ENCODE measurements at places on chromosomes 16 and 17.

GRCh38 chr17:10516638-10517037 lies 1.7 kb downstream of the MYH1 start:
- DNase-seq = no peak

- no peak for DNase-seq
These were observed 165.6 kb upstream of the KCNJ16 start for GRCh38 chr17:69909389-69909788.

DNA sequence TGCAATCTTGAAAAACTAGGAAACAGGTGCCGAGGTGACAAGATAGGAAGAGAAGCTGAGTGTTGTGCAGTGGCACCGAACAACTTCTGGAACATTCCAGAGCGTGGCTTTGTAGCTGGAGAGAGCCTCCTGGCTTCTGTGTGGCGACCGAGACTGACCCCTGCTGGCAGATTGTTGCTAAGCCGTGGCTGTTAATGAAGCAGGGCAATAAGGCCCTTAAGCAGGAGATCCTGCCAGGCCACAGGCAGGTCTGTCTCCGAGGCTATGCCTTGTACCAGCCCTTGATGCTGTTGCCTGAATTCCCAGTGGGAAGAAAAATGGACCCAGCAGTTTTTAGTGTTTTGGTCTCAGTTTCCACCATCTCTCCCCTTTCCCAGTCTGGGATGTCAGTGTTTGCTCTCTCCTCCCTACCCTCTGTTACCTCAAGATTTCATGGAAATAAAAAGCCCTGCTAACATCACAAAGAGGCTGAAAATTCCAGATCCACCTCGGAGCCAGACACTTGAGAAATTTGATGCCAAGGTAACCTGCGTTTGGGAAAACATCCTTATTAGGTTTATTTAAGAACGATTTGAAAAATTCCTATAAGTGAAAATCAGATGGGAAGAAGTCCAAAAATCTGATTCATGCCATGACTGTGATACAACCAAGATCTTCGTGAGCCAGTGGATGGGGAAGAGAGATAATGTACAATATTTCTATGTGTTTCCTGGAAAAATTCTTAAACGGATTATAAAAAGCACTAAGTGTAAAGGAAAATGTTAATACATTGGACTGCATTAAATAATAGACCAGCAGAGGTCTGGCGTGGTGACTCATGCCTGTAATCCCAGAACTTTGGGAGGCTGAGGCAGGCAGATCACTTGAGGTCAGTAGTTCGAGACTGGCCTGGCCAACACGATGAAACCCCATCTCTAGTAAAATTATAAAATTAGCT lies 265.1 kb downstream of the PRKCA start:
- peak; percentile 66 for DNase-seq

DNA sequence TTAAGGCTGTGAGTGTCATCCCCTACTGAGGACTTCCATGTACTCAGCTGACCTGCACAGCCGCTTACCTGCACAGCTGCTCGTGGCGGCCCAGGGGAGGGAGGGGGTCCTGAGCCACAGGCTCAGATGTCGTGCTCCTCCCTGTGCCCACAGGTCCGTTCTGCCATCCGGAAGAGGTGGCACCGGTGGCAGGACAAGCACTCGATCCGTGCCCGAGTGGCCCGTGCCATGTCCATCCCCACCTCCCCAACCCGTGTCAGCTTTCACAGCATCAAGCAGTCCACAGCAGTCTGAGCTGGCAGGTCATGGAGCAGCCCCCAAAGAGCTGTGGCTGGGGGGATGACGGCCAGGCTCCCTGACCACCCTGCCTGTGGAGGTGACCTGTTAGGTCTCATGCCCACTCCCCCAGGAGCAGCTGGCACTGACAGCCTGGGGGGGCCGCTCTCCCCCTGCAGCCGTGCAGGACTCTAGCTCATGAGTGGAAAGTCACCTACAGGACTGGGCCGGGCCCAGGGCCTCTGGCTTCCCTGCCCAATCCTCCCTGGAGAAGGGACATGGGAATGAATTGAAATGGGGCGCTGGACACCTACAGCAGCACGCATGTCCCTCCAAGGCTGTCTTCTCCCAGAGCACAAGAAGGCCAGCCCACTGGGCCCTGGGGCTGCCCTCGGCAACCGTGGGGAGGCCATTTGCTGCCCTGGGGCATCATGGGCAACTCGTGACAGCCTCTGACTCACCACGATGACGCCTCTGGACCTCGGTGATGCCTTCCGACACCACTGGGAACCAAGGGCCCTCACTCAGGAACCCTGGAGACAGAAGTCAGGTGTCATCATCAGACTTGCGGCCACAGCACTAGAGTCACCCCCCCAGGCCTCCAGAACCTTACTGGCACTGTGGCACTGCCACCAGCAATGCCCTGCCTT lies 9.9 kb upstream of the SPPL2C start:
- no peak for DNase-seq

GRCh38 chr17:2853283-2854142 lies 57.3 kb downstream of the RAP1GAP2 start:
- DNase-seq = no peak

- DNase-seq = no peak
These were observed 643 bp downstream of the HIGD1B start for GRCh38 chr17:44848257-44848795.

- DNase-seq = no peak
These were observed 685.3 kb downstream of the WWOX start for GRCh38 chr16:78784771-78785170.

DNA sequence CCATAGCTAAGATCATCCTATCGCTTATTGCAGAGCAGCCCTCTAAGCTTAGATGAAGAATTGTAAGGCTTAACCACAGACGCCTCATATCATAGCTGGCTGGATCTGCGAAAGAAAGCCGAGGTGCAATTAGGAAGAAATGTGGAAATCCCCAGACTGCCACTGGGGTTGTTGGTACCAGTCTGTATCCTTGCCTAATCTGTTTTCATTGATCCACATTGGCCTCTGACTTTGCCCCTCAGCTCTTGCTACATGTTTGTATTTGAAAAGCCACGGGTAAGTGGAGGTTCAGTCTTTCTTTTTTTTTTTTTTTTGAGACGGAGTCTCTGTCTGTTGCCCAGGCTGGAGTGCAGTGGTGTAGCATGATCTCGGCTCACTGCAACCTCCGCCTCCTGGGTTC lies 48.9 kb downstream of the TANGO6 start:
- DNase-seq = no peak

DNA sequence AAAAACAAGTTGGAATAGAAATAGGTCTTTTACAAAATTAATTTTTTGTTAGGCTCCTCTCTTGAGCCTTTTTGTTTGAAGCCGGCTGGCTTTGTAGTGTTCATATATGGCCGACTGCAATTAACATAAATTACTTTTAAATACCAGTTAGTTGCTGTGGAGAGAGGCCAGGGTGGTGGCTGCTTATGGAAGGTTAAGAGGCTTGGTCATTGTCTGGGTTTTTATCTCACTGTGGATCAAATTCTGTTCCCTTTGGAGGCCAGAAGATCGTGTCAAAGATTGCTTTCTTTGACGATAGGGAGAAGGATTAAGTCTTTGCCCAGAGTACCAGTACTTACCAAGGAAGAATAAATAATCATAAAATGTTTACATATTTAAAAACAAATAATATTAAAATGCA lies 39.9 kb downstream of the MSI2 start:
- no peak for DNase-seq

- no peak for DNase-seq
These were observed 61.1 kb upstream of the CIBAR2 start for GRCh38 chr16:85173146-85173980.

- DNase-seq = no peak
These were observed 5.8 kb downstream of the THOC6 start for GRCh38 chr16:3029491-3030221.

GRCh38 chr16:89920723-89921122 lies 2.1 kb downstream of the MC1R start:
- DNase-seq = no peak

- DNase-seq = no peak
These were observed 13.5 kb upstream of the DBNDD1 start for GRCh38 chr16:90032674-90033331.

DNA sequence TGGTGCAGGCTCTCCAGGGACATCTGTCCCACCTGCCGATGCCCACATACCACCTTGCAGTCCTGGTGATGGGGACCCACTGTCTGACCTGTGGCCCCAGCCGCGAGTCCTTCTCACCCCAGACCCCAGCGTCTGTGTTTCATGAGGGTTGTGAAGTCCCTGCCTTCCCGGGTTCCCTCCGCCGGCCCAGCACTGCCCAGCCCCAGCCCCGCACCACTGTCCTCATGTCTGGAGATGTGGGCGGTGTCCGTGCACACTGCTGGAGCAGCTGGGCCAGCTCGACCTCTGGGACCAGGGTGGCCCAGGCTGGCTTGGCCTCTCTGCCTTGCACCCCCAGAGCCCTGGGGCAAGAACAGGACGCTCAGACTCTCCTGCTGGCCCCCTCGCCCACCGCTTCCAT lies 199.5 kb upstream of the CIBAR2 start:
- no peak for DNase-seq

DNA sequence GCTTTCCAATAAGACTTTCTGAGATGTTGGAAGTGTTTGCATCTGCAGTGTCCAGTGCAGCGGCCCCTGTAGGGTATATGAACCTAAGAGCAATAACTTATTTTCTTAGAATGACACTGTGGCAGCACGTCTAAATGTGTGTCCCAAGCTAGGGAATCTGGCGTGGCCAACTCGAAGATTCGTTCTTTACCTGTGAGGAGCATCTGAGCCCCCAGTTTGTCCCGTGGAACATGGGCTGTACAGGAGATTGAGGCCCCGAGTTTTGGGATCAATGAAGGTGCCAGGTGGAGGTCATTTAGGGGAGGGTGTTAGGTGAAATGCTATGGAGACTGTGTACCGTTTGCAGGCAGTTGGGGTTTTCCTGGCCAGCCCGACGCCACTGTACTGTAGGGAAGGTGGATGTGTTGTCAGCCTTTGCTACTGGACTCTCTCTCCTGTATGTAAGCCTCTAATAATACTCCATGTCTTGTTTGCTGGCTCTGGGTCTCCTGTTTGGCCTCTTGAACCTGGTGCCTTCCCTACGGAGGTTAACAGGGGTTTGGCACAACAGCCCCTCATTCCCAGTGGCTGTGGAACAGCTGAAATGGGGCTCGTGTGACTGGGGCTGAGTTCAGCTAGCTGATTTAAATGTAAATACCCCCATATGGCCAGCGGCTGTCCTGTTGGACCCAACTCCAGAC lies 45.5 kb upstream of the SDK2 start:
- no peak for DNase-seq

- no peak for DNase-seq
These were observed 91.6 kb upstream of the DNAH9 start for GRCh38 chr17:11506635-11507034.

DNA sequence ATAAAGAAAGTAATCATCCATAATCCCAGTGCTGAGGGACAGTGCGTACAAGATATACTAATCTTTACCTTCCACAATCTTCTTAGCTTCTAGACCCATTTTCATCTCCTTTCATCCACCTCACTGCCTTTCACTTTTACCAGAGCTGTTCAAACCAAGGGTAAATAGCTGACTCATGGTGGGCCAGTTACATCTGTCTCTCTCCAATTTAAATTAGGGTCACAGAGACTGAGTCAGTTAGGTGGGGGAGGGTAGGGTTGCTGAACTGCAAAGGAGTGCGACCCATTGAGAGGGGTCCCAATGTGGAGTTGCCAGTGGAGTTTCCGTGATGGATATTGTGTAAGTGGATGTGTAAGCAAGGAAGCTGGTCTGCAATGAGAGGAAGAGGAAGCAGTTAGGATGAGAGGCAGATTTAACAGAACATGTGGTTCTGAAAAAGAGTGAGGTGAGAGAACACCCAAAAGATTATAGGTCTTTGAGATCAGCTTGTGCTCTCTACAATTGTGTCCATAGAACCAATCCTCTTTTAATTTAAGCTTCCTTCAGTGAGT lies 83.5 kb downstream of the GP2 start:
- no peak for DNase-seq

- DNase-seq = peak; percentile 53
These were observed 75.9 kb upstream of the TNRC6C start for GRCh38 chr17:77882481-77883212.

- DNase-seq = no peak
These were observed 4.3 kb downstream of the COTL1 start for GRCh38 chr16:84613408-84614072.

DNA sequence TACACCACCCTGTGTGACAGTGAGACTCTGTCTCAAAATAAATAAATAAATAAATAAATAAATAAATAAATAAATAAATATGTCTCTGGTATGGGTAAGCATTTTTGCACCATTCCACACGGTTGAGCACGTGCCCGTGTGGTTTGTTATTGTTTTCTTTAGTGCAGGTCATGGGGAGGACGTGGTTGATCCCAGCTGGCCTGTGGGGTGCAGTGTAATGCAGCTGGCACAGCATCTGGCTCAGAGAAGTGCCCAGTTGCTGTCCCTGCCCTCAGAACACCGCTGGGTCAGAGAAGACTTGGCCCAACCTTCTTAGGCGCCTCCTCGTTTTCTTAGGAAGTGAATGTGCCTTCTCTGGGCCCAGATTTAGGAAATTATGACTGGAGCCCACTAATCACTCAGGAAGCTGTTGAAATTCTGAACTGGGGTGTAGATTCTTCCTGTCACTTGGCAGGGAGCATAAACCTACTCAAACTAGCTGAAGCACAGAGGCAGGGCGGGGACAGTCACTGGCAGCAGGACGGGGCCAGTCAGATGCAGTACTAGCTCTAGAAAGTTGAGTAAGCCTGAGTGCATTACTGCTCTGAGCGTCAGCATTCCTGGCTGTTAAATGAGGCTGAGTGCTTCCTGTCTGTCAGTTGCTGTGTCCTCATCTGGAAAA lies 85.9 kb downstream of the SNX29 start:
- DNase-seq = no peak

DNA sequence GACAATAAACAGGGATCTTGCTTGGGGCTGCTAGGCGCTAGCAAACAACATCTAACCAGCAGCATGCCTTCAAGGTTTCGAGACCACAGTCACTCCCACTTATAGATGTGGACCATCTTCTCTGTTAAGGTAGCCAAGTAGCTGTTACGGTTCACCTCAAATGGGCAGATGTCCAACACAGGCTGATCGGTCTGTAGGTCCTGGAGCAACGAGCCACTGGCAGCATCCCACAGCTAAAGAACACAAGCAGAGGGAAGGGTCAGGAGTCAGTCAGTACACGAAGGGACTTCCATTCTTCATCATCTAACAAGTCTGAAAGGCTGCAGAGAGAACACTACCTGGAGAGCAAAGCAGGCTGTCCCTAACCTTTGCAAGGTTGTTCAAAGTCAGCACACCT lies 16.9 kb upstream of the GLG1 start:
- DNase-seq = no peak

DNA sequence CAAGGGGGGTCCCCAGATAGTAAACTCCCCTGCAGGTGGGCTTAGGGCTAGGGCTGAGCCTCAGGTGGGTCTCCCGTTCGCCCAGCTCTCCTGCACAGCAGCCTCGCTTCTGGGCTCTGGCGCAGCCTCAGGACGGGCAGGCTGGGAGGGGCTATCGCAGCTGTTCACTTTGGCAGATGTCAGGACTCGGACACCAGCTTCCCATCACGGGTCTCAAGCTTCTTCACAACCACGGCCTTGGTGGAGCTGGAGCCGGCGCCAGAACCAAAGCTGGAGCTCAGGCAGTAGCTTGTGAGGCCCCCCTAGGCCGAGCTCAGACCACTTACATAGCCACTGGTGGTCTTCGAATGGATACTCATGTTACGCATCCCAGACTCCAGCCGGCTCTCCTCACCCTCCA lies 26.0 kb downstream of the CLEC3A start:
- DNase-seq = no peak
